ENCODE measurements at places on chromosomes 7 and 10.
A peak's percentile ranks its signal among the peaks of the same experiment; 100 is the strongest.

DNA sequence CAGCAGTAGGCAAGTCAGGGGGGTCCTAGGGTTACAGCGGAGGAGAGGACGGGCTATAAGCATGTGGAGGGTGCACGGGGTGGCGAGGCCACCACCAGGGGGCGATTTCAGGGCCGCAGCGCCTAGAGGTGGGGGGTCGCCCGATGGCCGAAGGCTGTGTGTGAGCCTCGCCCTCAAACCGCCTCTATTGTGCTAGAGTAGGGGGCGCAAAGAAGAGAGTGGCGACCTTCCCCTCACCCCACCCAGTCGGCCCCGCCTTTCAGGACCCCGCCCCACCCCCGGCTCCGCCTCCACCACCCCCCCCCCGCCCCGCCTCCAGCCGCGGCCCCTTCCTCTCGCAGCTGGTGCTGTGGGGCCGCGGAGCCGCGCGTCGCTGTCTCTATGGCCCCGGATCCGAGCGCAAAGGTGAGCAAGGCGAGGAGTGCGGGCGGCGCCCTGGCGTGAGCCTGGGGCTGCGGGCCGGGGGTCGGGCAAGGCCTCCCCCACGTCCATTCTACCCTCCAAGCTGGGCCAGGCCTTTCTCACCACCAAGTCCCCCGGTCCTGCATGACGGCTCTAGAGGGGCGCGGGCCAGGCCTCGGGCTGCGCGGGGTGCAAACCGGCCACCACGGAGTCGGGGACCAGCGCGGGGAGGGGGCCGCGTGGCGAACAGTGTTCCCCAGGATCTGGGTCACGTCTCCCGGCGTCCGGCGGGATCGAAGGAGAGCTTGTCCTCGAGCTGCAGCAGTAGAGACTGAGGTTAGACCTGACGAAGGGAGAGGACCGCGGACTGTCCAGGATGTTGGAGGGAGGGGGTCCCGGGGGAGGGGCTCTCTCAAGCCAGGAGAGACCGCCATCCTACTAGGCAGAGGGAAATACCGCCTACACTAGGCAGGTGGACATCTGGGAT, at the start of gene SEMA4G:
TSS of gene SEMA4G (plus strand) at position 318 of the 889 bp plus-strand sequence. CDS start 3,409 bp downstream, outside the sequence.
- no peaks in the 10 kb centered on the region for H3K27me3 ChIP-seq
- DNase-seq, result peak; percentile 20
- H3K4me1 ChIP-seq, result peaks cover 14% of the 10 kb centered on the region
- H3K4me3 ChIP-seq, result peak within 1 kb of the TSS; percentile 67

DNA sequence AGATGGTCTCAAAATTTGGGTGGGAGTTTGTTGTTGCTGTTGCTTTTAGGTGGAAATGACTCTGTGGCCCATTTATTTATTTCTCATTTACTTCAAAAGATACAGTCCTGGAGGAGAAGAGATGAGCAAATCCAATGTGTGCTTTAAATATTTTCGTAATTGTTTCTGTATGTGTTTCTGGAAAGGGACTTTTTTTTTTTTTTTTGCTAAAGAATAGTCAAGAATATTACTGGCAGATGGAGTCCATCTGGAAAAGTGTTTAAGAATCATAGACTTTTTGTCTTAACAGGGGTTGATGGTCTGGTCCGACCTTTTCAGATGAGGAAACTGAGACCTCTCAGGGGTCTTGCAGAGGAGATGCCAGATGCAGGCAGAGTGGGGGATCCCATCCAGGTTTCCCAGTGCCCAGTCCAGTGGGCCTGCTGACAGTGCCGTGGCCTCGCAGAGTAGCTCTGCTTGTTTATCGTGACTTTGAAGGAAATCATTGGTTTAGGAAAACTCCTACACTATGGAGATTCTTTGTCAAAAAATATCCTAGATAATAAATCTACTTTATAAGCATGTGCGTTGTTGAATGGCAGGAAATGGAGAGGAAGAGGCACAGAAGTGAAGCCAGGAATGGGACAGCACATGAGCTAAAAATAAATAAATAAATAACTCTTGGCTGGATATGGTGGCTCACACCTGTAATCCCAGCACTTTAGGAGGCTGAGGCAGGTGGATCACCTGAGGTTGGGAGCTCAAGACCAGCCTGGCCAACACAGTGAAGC, 164.3 kb upstream of the SVIL start:
- no peak overlapping the region for H3K4me3 ChIP-seq
- no peaks in the 10 kb centered on the region for H3K4me1 ChIP-seq
- H3K27ac ChIP-seq, result no peak overlapping the region
- H3K36me3 ChIP-seq, result no peaks in the 10 kb centered on the region

- H3K4me3 ChIP-seq, result peak overlapping the region; percentile 92
- H3K27me3 ChIP-seq, result no peaks in the 10 kb centered on the region
- H3K27ac ChIP-seq, result peak overlapping the region; percentile 97
- peak; percentile 81 for DNase-seq
These were observed 1.1 kb downstream of the ARID5B start for GRCh38 chr10:61902445-61903220.

GRCh38 chr7:46432708-46433107, 511.6 kb upstream of the IGFBP3 start:
- no peak overlapping the region for H3K4me3 ChIP-seq
- H3K27me3 ChIP-seq, result peaks cover 2% of the 10 kb centered on the region
- no peaks in the 10 kb centered on the region for H3K36me3 ChIP-seq
- DNase-seq, result no peak
- no peaks in the 10 kb centered on the region for H3K4me1 ChIP-seq

- H3K27ac ChIP-seq, result no peak overlapping the region
- no peak for DNase-seq
- H3K27me3 ChIP-seq, result no peaks in the 10 kb centered on the region
- H3K4me1 ChIP-seq, result no peaks in the 10 kb centered on the region
These were observed 89.1 kb upstream of the ADO start for GRCh38 chr10:62715383-62715782.

- DNase-seq, result no peak
- peak overlapping the region; percentile 15 for H3K27ac ChIP-seq
- peaks cover 50% of the 10 kb centered on the region for H3K4me1 ChIP-seq
- H3K4me3 ChIP-seq, result no peak overlapping the region
These were observed 113.6 kb downstream of the CCNY start for GRCh38 chr10:35449944-35450343.

GRCh38 chr10:110209926-110210673, 2.7 kb downstream of the MXI1 start:
- DNase-seq, result no peak
- H3K4me1 ChIP-seq, result peaks cover 27% of the 10 kb centered on the region
- H3K27me3 ChIP-seq, result peaks cover 2% of the 10 kb centered on the region
- H3K4me3 ChIP-seq, result peak overlapping the region; percentile 91
- H3K27ac ChIP-seq, result peak overlapping the region; percentile 93
- H3K36me3 ChIP-seq, result no peaks in the 10 kb centered on the region

- H3K27me3 ChIP-seq, result no peaks in the 10 kb centered on the region
- H3K27ac ChIP-seq, result no peak overlapping the region
- H3K4me3 ChIP-seq, result no peak overlapping the region
- H3K36me3 ChIP-seq, result no peaks in the 10 kb centered on the region
These were observed 56.3 kb downstream of the RASGEF1A start for GRCh38 chr10:43210556-43210955.

DNA sequence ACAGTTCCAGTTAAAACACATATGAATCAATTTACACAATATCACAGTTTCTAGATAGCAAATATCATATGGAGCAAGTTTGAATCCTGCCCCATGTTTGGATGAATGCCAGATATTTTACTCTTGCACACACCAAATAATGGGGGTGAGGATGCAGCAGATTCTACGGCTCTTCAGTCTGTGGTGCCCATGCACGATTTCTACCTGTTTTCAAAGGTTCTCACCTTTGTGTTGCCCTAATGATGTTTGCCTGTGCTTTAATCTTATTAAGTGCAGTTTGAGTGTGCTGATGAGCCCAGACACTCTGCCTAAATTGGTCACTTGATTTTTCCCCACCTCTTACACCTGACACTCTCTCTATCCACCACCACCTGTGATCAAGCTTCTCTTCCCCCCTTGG, 119.6 kb downstream of the NPY start:
- H3K4me1 ChIP-seq, result no peaks in the 10 kb centered on the region
- no peak overlapping the region for H3K27ac ChIP-seq
- no peak overlapping the region for H3K4me3 ChIP-seq
- H3K27me3 ChIP-seq, result no peaks in the 10 kb centered on the region
- H3K36me3 ChIP-seq, result no peaks in the 10 kb centered on the region

DNA sequence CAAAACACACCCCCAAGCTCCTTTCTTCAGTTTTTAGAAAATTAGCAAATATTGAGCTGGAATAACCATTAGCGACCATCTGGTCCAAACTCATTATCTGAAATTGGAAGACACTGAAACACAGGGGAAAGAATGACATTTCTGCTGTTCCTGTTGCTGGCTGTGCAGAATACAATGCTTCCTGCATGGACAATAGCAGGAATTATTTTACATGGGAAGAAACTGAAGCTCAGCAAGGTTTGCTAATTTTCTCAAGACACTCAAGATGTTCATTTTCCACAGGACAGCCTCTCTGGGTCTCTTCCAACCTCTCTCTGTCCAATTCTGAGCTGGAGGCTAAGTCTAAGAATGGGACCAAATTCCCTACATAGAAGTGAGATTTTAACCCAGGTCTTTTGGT, 81.9 kb upstream of the TNS3 start:
- H3K36me3 ChIP-seq, result no peaks in the 10 kb centered on the region
- H3K4me1 ChIP-seq, result no peaks in the 10 kb centered on the region
- no peak overlapping the region for H3K4me3 ChIP-seq
- no peak overlapping the region for H3K27ac ChIP-seq

GRCh38 chr10:93620925-93621324, 8.6 kb downstream of the PDE6C start:
- no peak overlapping the region for H3K27ac ChIP-seq
- H3K4me3 ChIP-seq, result no peak overlapping the region
- H3K27me3 ChIP-seq, result no peaks in the 10 kb centered on the region
- H3K36me3 ChIP-seq, result no peaks in the 10 kb centered on the region

DNA sequence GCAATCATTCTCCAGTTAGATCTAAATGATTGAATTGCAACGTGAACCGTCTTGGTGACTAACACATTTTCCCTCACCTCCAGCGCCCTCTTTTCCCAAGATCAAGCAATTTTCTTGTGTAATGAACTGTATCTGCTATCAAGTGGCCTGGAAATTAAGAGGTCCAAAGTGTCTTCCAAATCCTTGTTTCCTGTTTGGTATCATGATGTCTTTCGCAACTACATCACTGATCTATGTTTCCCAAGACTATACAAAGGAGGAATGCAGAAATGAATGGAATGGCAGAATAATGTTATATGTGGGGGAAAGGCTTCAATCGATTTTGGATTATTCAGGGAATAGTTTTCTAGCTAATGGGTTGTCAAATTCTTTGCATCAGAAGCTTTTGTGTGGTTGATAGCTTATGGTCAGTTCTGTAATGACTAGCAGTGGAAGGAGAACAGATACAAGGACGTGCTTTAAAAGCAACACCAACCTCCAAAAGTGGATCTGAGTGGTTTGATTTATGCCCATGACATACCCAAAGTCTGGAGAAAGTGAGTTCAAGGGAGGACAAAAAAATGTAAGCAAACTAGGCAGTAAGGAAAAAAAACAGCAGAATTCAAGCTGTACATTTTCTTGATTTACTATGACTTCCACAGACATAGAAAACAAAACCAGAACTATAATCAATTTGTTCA, 14.6 kb upstream of the ZEB1 start:
- no peak overlapping the region for H3K27ac ChIP-seq
- no peak for DNase-seq
- H3K36me3 ChIP-seq, result no peaks in the 10 kb centered on the region
- no peaks in the 10 kb centered on the region for H3K27me3 ChIP-seq

DNA sequence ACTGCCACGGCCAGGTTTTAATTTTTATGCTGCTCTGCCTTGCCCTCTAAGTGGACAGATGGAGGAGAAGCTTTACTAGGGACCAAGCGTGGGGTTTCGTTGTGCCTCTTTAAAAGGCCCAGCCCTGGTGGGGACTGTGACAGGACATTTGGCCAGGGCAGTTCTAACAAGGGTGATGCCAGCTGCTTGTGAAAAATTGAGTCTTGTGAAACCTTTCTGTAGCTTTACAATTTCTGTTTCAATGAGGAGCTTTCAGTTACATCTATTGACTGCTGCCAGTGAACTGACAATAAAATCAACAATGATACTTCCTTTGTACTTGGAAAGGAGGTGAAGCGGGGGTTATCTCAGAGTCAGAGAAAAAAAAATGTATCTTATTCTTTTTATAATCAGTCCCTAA, 233.1 kb upstream of the CSTF2T start:
- no peak overlapping the region for H3K4me3 ChIP-seq
- no peaks in the 10 kb centered on the region for H3K4me1 ChIP-seq
- no peak for DNase-seq
- H3K27ac ChIP-seq, result no peak overlapping the region
- no peaks in the 10 kb centered on the region for H3K36me3 ChIP-seq

DNA sequence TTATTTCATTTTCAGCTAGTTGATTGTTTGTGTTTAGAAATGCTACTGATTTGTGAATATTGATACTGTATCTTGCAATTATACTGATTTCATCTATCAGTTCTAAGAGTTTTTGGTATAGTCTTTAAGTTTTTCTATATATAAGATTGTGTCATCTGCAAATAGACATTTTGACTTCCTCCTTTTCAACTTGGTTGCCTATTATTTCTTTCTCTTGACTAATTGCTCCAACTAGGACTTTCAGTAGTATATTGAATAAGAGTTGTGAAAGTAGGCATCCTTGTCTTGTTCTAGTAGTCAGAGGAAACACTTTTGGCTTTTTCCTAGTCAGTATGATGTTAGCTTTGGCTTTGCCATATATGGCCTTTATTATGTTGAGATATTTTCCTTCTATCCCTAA, 20.4 kb downstream of the PHTF2 start:
- no peaks in the 10 kb centered on the region for H3K4me1 ChIP-seq
- H3K36me3 ChIP-seq, result peaks cover 18% of the 10 kb centered on the region
- H3K27me3 ChIP-seq, result no peaks in the 10 kb centered on the region

DNA sequence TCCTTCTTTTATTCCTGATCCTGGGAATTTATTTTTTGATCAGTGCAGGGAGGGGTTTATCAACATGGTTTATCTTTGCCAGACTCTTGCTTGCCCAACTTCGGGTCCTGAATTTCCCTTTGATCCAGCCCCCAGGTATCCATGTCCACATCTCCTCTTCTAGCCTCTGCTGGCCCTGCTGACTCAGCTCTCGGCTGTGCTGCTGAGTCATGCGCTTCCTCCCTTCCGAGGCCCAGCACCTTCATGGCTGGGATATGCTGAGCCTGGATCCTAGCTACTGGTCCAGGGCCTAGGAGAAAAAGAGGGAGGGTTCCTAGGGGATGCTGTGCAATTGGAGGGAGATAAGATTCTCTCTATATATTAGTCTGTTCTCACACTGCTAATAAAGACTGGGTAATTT, 380.7 kb upstream of the SHH start:
- no peaks in the 10 kb centered on the region for H3K36me3 ChIP-seq
- H3K27ac ChIP-seq, result no peak overlapping the region
- no peak for DNase-seq
- no peak overlapping the region for H3K4me3 ChIP-seq
- no peaks in the 10 kb centered on the region for H3K27me3 ChIP-seq

DNA sequence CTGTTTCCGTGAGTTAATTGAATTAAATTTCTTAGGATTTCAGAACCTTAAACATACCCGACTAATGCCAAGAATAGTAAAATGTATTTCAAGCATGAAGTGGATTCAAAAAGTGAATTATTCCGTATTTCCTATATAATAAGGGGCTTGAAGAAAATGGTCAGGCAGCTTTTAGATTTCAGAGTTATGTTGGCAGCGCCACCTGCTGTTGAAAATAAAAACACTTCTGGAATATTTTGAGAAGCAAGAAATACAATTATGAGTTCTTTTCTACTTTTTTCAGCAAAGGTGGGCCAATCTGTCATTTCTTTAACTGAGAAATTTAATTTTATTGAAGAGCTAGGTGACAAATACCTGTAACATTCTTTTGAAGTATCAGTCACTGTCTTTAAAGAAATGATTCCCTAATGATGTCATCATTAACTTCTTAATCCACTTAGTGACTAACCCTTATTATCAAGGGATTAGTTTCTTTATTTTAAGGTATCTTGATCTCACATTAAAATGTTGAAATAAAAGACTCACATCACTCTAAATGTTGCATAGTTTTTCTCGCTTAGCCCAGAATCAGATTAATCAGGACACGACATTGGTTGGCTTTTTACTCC, 36.6 kb upstream of the AGR3 start:
- no peak for DNase-seq
- H3K4me3 ChIP-seq, result no peak overlapping the region
- no peaks in the 10 kb centered on the region for H3K27me3 ChIP-seq
- H3K4me1 ChIP-seq, result no peaks in the 10 kb centered on the region
